Pancreas (tissue), 10 donors: ENCODE measurements at places on chromosomes 1 and 21. TPM values are rescaled to one million over a fixed set of nuclear protein-coding genes. Genes with fewer than 3 reads are reported as not detected.

Gene IER5
- 2.8 TPM for polyA plus RNA-seq

Gene CCDC27
- polyA plus RNA-seq: not detected

Gene RNU1-1
- polyA plus RNA-seq: not detected

Gene COPA
- polyA plus RNA-seq: 34.7 TPM

Gene PRKAA2
- 1.2 TPM for polyA plus RNA-seq

Gene LCE3D
- polyA plus RNA-seq: not detected

Gene KCNA2
- polyA plus RNA-seq: 0.21 TPM

Gene OR2AK2
- not detected for polyA plus RNA-seq

Gene LCE2A
- polyA plus RNA-seq: not detected

GRCh38 chr1:154768456-154769125 is 101.5 kb downstream of the KCNN3 start:
- no peak for DNase-seq

DNA sequence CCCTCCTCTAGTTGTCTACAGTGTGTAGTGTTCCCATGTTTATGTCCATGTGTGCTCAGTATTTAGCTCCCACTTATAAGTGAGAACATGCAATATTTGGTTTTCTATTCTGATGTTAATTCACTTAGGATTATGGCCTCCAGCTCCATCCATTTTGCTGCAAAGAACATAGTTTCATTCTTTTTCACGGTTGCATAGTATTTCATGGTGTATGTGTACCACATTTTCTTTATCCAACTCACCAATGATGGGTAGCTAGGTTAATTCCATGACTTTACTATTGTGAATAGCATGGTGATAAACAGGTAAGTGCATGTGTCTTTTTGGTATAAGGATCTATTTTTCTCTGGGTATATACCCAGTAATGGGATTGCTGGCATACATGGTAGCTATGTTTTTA is 67.0 kb downstream of the TBX19 start:
- DNase-seq: no peak

DNA sequence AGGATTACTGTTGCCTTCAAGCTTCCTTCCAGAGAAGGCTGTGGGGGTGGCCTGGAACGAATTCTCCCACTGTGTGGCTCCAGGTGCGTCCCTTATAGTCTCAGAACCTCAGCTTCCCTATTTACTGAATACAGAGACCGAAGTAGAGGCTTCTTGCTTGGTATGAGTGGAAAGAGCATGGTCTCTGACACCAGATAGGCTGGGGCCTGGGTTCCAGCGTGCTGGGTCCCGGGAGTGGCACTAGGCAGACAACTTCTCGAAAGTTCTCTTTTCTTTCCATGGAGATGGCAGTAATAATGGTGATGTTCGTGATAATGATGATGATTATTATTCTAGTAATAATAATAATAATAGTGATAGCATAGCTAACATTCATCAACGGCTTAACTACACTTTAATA is 161.7 kb downstream of the PTPRU start:
- no peak for DNase-seq

GRCh38 chr1:228148935-228149405 is 760 bp upstream of the GJC2 start:
- peak; percentile 73 for DNase-seq

- DNase-seq: no peak
These were observed 537.0 kb downstream of the NEGR1 start for GRCh38 chr1:71745326-71745725.

DNA sequence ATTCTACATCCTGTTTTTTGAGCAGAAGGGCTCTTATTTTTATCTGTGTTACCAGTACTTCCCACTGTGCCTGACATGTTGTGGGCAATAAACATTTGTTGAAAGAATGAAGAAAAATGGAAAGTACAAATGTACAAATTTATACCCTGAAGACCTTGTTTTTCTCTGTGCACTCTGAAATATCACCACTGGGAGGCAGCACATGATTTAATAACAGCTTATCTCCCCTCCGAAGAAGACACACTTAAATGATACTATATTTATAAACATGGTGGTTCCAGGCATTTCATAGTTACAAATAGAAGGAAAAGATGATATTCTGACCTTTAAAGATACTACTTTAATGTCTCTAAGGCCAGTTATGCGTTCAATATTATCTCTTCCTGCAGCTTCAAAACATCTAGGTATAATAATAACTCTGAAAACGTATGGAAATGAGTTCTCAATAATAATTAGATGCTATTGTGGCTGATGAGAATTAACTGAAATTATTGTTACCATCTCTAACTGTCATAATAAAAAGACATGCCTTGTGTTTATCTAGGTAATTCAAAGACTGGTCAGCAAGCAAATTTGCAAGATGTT is 12.8 kb downstream of the DYNLT5 start:
- peak; percentile 39 for DNase-seq

DNA sequence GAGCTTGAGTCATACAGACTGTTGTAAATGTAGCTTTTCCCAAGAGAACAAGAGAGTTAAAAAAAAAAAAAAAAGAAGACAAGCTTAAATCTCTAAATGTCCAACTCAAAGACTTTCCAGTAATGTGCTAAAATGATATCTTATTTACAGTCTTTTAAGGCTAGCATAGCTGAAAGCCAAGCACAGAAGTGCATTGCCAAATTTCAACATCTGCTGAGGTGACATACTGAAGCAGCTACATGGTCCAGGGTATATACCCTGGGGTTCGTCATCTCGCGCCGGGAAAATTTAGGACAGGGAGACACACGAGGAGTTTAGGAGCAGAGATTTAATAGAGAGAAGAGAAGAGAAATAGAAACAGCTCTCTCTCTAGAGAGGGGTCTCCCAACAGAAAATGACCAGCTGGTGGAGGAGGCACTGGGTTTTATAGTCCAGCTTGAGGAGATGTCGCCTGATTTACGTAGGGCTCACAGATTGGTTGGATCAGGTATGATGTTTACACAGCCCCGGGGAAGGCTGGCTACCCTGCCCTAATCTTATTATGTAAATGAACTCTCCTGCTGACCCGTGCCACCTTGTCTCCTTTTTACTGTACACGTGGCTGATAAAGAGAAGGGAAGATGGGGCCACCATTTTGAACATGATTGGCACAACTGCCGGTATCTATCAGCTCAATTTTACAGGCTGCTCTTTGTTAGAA is 172.7 kb downstream of the TRIM33 start:
- no peak for DNase-seq

DNA sequence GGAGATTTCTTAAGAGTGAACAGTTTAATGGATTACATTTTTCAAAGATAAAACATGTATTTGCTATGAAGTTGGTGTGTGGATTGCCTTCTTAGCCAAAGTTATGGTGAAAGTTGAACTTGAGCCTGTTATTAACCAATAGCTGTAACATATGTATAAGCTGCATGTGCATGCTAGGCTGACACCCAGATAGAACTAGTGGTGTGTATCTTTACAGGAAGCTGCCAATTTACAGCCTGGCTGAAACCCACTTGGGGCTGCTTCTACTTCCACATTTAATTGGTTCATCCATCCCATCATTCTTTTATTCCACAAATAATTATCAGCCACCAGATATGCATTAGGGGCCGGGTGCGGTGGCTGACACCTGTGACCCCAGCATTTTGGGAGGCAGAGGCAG is 3.3 kb downstream of the PLA2G5 start:
- no peak for DNase-seq

- DNase-seq: no peak
These were observed 575.8 kb downstream of the NUF2 start for GRCh38 chr1:163897412-163898155.

DNA sequence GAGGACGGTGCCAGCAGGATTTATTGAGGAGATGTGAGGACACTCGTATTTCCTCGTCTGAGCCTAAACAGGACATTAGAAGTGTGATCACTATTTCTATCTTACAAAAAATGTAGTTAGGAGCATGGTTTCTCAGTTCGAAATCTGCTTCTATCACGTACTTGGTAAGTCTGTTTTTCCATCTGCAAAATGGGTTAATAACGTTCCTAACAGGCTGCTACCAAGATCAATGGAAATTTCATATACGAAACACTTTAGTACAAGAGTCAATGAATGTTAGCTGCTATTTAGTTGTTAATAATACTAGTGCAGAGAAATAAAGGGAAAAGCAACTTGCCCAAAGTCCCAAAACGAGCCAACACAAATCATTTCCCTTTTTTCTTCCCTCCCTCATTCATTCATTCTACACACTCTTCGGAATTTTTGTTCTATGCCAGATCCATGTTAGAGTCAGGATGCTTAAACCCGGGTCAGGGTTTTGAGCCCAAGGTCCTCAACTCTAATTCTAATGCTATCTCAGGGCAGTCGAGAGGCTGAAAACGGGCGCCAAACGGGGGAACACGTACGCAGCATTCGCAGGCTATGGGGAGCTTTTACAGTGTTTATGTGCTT is 608 bp downstream of the SNRNP40 start:
- DNase-seq: no peak

- DNase-seq: no peak
These were observed 53.6 kb downstream of the FGGY start for GRCh38 chr1:59350521-59350920.

DNA sequence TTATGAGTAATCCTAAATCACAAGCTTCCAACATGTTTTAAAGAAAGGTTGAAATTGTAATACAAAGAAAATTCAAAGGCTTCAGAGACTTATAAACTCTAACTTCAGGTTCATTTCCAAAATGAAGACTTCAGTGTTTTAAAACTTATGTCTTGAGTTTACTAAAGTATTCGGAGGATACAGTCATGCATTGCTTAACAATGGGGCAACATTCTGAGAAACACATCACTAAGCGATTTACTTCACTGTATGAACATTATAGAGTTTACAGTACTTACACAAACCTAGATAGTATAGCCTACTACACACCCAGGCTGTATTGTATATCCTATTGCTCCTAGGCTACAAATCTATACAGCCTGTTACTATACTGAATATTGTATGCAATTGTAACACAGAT is 38.3 kb downstream of the CEP170 start:
- no peak for DNase-seq

DNA sequence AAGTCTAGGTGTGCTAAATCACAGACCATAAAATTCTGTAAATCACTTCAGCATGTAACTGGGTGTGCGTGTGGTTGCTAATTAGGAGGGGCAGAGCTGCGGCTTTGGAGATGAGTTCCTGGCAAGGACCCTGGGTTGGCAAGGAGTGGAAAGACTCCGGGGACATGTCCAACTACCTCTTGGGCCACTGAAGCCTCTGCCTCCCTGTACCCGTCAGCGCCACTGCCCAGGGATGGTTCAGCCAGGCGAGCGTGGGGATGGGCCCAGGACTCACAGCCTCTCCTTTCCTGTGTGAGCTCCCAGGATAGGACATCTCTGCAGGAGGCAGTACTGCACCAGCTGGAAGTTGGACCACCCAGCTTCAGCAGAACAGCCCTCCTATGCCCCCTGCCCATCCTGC is 386.4 kb upstream of the VAMP3 start:
- DNase-seq: no peak

- no peak for DNase-seq
These were observed 37.3 kb upstream of the KHDRBS1 start for GRCh38 chr1:31976401-31976800.

DNA sequence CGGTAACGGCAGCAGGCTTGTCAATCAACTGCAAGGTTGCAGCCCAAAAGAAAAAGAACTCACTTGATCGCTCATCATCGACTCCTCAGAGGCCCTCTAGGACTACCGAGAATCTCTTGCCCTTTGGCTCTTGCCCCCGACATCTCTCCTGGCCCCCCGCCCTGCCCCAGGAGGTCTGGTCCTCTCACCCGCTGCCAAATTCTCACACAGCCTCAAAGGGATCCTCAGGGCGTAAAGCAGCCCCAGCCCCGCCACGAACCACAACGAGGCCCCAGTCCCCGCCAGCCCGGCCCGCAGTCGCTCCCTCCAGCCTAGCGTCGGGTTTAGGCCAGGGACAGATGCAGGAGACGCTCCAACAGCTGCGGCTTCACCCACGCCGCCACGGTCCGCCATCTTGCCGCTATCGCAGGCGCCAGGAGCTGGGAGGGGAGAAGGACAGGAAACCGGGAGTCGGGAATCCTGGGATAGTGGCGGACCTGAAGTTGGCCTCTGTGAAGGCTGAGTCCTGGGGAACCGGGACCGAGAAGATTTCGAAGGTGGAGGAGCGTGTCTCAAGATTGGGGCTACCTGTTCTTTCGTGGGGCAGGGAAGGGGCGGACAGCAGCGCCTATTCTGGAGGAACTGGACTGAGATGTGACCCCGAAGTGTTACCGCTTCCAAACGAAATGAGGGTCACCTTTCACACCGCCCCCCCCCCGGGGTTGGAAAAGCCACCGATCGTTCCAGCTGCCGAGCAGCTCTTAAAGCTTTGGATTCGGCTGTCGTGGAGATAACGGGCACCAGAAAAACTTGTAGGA is at the start of gene ST7L:
TSS of gene ST7L (minus strand) at position 421 of the 797 bp plus-strand sequence. CDS start at position 393, 28 bp downstream.
- DNase-seq: peak; percentile 85

DNA sequence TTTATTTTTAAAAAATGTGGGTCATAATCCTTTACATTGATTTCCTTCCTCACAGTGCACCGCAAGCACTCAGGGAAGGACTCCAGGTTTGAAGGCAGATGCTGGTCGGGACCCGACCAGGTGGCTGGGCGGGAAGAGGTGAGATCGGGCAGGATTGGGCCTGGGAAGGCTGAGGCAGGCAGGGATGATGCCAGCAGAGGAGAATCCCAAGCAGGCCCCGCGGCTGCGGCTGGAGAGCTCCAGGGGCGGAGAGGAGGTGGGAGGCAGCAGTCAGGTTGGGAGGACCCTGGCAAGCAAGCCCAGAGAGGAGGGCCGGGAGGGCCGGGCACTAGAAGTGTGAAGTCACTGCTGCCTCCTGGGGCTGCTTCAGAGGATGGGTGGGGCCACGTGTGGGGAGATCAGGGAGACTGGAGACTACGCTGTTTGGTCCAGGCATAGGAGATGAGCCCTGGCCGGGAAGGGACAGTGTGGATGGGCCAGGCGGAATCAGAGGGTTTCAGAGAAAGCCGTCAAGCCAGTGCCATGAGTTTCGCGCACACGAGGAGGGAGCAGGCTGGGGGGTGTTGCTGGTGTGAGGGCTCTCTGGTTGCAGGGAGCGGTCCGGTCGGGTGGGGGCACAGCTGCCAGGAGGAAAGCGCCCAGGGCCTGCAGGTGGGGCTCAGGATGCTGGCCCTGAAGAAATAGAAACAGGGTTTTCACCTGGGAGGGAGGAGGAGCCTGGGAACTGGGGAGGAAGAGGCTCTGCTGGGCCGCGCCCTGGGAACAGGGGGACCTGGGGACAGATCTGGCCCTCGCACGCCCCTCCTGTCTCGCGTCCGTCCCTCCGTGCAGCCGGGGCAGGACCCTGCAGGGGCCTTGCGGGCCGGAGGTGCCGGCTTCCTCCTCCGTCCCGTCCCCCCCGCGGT is 888 bp upstream of the COL18A1 start:
- peak; percentile 34 for DNase-seq

- DNase-seq: no peak
These were observed 98.2 kb downstream of the PGBD5 start for GRCh38 chr1:230327892-230328284.

DNA sequence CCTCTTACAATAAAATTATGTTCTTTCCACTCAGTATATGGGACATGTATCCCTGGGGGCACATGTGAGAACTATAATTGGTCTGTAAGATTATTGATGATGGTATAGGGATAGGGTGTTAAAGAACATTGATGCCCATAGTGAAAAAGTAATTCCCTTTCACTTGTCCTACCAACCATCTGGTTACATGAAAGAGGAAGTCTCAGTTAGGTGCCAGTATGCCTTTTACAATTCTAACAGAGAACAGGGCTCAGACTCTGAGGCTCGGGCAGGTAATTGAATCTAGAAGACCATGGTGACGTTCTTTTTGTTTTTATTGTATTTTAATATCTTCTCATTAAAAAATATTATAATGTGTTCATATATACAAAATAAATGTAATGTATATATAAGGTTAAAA is 113.6 kb downstream of the FGGY start:
- no peak for DNase-seq
